Central memory CD4-positive, alpha-beta T cell (primary cell): ENCODE measurements at places on chromosomes 6 and 20.

DNA sequence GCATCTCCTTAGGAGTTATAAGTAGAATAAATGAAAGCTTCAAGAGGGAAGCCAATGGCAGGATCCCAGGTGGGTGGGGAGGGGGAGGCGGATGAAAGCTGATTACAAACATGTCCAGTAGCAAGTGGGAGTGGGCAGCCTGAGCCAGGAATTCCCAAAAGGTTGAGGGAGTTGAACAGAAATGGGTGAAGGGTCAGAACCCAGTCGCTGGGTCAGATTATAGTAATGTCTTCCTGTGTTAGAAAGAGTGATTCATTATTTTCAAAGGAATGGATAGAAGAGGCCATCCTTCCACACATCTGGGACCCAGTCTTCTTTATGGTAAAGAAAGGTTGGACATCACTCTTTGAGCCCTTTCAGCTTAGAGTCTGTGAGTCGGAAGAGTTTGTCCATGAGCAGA lies 41.0 kb upstream of the FAM50B start:
- DNase-seq, result no peak

DNA sequence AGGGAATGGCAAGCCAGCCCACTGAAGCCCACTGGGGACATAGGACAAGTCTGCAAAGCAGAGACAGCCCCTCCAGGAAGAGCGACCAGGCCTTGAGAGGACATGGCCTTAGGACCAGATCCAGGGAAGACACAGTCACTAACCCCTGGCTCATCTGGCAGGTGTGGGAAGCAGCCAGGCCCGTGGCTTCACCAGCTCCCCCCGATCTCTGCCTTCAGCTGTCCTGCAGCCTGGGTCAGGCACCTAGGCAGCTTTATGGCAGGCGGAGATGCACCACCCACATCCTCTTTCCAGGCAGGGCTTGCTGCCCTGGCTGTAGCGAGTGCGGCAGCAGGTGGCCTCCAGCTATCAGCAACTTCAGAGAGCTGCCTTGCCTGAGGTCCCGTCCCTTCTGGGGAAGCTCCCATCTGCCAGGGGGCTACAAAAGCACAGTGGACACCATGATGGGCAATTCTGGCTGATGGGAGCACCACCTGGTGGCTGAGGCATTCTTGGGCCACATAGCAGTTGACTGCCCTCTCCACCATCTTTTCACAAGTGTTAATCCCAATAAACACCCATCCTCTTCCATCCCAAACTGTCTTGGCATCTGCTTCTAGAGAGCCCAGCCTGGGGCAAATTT lies 85.8 kb downstream of the DZANK1 start:
- no peak for DNase-seq

GRCh38 chr6:139369568-139370282 lies 4.7 kb downstream of the CITED2 start:
- DNase-seq, result peak; percentile 44

DNA sequence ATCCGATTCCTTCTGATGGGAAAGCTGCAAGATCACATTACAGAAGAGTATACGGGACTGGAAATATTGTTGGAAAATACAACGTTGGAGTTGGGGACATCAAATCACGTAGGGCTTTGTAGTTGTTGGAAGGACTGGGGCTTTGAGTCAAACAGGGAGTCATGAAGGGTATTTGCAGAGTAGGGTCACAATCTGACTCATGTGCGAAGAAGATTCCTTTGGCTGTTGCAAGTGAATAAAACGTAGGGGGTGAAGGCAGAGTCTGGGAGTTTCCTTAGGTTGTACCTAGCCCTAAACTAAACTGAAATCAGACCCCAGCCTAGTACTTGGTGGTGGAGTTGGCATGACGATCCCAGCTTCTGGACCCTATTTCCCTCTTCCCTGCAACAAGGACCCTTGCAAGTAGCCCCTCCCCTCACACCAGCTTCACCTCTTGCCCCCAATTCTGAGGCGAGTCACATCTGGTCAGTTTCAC lies 32.3 kb downstream of the SNX5 start:
- DNase-seq, result no peak

DNA sequence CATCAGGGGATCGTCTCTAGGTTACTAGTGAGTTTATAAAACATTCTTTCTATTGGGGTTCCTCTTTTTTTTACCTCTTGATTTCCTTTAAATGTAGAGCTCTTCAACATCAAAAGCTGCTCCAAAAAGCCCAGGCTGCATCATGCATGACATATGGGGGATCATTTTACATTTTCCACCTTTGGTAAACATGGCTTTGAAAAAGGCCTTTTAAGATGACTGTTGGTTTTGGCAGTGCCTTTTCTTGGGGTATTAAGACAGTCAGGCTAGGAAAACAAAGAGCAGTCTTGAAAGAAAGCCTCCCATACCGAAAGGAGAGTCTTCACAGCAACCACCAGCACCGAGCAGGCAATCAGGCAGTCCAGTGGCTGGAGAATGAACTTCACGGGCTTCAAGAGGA lies 73.2 kb downstream of the NPEPL1 start:
- DNase-seq, result no peak
